ENCODE measurements at places on chromosomes 2 and 18. TPM values are rescaled to one million over a fixed set of nuclear protein-coding genes. Genes with fewer than 3 reads are reported as not detected.

GRCh38 chr2:202196727-202197126, 41.7 kb downstream of the SUMO1 start:
- no peak for DNase-seq

GRCh38 chr2:71748227-71748626, 294.9 kb downstream of the DYSF start:
- DNase-seq = no peak

ACKR3 gene
- polyA plus RNA-seq = 6.9 TPM

GRCh38 chr2:193141-193671, 70.6 kb downstream of the SH3YL1 start:
- DNase-seq = no peak

RIT2 gene
- not detected for polyA plus RNA-seq

GRCh38 chr2:215460682-215461382, 25.0 kb upstream of the FN1 start:
- DNase-seq = no peak

DNA sequence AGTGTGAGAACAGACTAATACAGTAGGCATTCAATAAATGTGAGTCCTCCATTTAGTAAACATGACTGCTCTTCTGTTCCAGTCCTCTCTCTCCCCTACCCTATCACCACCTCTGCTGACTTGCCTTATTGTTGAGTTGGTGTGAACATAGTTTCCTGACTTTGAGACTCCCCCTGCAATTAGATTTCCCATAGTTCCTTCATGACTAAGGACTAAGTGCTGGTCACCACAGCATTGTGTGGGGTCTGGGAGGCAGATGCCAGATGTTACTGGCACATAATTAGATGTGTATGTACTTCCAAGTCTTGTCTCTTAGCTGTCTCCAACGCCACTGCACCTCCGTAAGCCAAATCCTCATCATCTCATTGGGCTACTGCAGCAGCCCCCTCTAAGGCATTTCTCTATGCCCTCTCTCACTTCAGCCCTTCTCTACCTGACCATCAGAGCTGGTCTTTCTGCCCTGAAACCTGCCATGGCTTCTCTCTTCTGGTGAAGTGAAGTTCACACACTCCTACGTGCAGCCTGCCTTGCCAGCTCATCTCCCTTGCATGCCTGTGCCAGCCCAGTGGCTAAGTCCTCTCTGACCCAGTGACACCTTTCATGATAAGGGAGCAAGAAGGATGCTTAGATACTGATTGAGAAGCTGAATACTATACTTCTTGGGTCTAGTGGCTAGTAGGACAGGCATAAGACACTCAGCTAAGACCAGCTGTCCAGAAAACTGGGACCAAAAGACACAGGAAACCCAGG, 81.6 kb upstream of the ALPP start:
- DNase-seq = no peak

DNA sequence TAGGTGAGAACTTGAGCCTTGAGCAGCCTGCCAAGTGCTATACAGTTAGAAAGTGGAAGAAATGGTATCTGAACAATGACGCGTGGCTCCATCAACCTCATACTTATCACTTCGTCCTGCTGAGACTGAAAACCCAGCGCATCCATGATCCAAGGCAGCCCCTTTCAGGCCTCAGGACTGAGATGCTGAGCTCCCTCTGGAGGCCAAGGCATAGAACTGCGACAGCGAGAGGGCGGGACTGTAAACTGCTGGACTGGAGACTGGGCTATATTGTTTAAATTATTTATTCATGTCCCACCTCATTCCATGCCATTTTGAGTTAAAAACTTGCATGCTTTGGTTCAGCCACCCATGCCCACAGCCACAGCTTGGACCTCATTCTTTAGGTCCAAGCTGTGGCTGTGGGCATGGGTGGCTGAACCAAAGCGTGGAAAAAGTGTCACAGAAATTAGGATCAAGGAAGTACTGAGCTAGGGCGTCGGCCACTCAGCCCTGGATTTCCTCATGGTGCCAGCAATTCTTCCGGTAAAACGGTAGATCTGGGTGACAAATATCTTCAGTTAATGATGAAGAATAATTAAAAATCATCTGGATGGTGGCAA, 195.5 kb downstream of the L3MBTL4 start:
- DNase-seq = no peak

DNA sequence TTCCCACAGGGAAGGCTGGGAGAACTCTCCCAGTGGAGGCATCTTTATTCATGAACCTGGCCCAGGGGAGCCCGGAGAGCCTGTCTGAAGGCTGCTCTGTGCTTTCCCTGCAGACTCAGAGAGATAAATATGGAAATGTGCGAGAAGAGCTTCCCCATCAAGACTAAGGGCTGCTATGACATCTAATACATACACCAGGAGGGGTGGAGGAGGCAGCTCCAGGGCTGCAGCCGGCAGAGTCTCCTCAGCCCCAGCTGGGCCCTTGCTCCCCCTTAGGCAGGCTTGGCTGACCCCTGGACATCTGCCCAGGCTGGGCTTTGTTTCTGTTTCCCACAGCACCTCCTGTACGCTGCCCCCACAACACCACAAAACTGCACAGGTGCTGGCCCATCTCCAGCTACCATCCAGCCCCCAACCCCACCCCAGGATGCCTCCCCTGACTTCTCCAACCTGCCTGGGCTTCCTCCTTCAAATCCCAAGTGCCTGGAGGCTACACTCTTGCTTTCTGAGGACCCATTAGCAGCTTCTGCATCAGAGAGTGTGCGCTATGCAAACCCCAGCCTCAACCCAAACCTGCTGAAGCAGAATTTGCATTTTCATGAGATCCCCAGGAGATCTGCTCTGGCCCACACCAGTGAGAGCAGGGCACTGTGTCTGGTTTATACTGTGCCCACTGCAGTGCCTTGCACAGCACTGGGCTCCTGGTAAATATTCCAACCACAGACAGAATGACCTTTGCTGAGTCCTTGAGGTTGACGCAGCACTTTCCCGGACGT, 96.8 kb downstream of the VSNL1 start:
- DNase-seq = no peak

- DNase-seq = no peak
Observed at GRCh38 chr2:96103187-96103601, 13.2 kb downstream of the ADRA2B start.

GRCh38 chr2:2083113-2083758, 247.8 kb downstream of the MYT1L start:
- no peak for DNase-seq

GRCh38 chr2:219352448-219353023, 20.0 kb upstream of the RESP18 start:
- DNase-seq = no peak

Measured in kidney (tissue), 22 donors.